ELR (cell line): ENCODE measurements at places on chromosomes 1 and 21.

GRCh38 chr21:34952701-34953100 is 96.4 kb downstream of the RUNX1 start:
- DNase-seq: no peak

DNA sequence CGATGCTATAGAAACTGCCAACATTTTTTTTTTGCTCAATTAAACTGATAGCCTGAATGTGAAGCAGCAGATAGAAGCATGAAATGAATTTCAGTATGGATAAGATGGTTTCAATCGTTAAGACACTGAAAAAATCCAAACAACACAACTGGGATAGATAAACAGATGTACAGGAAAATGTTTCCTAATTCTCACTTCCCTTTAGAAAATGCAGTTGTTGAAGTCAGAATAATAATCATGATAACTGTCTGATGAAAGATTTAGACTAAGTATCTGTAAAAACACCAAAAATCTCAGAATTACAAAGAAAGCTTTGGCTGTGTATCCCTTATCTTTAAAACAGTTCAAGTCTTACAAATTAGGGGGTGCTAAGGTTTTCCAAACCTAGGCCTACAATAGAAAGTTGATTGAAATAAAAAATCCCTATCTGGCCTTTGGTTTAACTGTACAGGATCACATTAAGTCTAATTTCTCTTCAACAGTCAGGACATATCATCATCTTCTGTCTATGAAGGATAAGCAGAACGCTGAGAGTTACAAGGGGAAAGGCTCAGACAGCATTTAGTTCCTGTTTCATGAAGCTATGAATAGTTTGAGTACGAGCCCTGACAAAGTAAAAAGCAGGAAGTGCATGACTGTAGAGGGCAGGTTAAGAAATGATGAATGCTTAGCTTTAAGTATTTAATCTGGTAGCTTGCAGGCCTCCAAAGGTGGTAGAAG is 203.2 kb downstream of the APP start:
- DNase-seq: peak; percentile 12

- DNase-seq: no peak
Measured at GRCh38 chr1:185406006-185406690, 89.1 kb upstream of the IVNS1ABP start.

- DNase-seq: no peak
Measured at GRCh38 chr1:8018492-8019228, 7.4 kb downstream of the ERRFI1 start.

GRCh38 chr1:150186789-150187559 is 37.3 kb downstream of the PLEKHO1 start:
- peak; percentile 77 for DNase-seq

DNA sequence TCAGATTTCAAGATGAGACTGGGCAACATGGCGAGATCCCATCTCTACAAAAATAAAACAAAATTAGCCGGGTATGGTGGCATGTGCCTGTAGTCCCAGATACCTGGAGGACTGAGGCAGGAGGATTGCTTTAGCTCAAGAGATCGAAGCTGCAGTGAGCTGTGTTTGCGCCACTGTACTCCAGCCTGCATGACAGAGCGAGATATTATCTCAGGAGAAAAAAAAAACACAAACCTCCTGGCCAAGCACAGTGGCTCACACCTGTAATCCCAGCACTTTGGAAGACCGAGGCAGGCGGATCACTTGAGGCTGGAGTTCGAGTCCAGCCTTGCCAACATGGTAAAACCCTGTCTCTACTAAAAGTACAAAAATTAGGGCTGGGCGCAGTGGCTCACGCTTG is 42.8 kb downstream of the XKR8 start:
- no peak for DNase-seq

DNA sequence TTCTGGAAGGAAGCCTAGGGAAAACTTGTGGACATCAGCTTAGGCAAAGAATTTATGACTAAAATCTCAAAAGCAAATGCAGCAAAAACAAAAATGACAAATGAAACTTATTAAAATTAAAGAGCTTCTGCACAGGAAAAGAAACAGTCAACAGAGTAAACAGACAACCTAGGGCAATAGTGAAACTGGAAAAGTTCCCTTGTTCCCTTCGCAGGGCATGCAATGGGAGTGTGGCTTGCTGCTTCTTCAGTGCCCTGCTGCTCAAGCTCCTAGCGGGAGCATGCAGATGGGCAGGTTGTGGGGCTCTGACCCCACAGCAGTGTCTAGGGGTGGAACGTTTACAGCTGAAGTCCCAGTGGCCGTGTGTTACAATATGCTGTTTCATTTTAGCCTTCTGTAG is 1797.4 kb downstream of the NCAM2 start:
- DNase-seq: no peak

- DNase-seq: peak; percentile 84
Measured at GRCh38 chr1:161013488-161014230, 7.3 kb downstream of the F11R start.

DNA sequence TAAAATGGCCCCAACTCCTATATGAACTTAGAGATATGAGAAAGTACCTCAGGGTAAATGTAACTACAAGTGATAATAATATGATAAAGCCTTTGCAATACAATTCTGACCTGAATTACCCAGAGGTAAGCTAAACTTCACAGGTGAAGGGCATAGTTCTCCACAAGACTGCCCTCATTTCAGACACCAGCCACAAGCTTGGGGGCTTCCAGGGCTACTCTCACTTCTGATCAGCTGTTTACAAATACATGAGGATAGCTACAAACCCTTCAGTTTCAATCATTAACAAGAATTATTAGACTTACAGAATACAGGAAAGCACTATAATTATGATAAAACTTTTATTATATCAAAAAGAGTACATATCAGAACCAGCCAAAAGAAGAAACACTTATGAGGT is 18.7 kb upstream of the DPH5 start:
- DNase-seq: no peak

GRCh38 chr1:40861224-40862003 is 749 bp downstream of the CITED4 start:
- DNase-seq: peak; percentile 59

GRCh38 chr1:157095091-157095490 is 4.5 kb downstream of the ETV3L start:
- DNase-seq: no peak

GRCh38 chr1:168092566-168093355 is 44.0 kb downstream of the GPR161 start:
- DNase-seq: peak; percentile 34
